ENCODE measurements at places on chromosomes 13 and 19. TPM values are rescaled to one million over a fixed set of nuclear protein-coding genes. Genes with fewer than 3 reads are reported as not detected.

ZIC2 gene
- total RNA-seq, result not detected

DNA sequence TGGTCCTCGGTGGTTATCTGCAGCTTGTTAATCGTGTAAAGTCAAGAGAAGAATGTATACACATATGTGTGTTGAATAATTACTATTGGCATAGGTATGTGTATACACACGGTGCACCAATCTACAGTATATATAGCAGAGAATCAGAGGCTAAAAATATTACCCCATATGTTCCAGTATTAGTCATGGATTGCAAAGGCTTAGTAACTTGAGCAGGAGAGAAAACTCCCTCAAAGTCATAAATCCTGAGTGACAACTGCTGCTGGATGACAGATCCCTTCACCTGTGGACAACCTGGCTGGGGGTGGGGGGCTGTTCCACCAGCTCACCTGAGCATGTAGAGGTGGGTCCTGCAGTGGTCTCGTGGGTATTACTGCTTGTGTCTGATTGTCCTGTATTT lies 185.0 kb downstream of the ZNF536 start:
- no peak for DNase-seq

DCUN1D2 gene
- total RNA-seq, result 9.7 TPM

GRCh38 chr13:75661443-75661842 lies 25.3 kb downstream of the LMO7 start:
- DNase-seq, result no peak

- DNase-seq, result no peak
Measured at GRCh38 chr19:2187159-2187558, 23.4 kb downstream of the DOT1L start.

DNA sequence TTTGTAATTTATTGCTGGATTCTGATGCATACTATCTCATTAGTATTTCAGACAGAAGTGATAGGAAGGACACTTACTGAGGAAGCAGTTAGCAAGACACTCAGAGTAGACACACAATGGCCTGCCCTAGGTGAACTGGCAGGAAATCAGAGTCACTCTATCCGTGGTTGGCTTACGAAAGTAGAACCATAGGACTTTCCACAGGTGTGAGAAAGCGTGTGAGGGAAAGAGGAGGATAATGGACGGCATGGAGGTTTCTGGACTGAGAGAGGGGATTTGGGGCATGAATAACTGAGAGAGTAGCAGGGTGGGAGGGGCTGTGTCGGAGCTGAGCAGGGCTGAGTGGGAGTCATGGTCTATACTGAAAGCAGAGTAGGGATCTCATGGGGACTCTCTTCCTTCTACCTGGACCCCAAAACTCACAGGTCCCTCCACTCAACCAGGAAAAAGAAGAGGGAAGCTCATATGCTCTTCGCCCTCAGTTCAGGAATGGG lies 18.7 kb upstream of the EID2 start:
- DNase-seq, result no peak

DNA sequence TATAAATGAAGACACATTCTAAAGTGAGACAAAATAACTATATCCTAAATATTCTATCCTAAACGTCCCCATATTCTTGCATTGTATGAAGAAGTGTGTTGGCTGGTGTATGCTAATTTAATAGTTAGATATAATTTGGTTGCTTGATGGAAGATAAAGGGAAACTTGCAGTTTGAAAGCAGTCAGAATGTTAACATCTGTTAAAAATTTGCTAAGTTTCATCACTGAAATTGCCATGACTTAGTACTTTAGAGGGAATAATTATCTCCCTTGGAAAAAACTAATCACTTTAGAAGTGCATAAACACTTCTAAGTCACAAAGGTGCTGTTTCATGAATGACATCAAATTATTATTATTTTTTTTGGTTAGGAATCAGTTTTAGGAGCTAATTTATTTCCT lies 61.6 kb downstream of the ITGBL1 start:
- no peak for DNase-seq

DNA sequence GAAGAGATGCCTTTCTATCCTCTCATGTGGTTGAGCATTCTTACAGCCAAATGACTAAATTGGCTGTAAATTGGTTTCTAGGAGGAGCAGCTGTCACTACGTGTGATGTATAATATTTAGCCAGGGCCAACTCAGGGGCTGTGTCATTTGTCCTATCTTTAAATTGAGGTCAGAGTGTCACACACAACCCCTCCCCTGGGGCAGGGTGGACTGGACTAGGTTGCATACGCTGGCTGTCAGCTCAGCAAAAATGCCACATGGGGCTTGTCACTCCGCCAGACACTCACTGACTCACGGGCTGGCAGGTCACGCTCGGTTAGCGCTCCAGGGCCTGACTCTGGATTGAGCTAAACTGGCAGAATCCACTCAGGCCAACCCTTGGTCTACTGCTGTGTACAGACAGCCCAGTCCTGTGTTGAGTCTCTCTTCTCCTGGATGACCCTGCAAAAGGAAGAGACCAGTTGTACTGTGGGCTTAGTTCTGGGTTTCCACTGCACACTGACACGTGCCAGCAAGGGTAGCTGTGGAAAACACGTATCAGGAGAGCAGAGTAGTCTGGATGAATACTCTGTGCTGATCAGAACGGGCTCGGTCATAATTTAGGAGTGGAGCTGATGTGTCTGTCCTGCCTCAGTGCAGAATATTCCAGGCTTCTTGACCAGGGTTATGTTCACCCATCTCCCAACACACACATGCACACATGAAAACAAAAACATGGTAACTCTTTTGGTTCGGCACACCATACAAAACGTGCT lies 29.1 kb downstream of the SHISA2 start:
- no peak for DNase-seq

NLRP4 gene
- total RNA-seq, result not detected

DNA sequence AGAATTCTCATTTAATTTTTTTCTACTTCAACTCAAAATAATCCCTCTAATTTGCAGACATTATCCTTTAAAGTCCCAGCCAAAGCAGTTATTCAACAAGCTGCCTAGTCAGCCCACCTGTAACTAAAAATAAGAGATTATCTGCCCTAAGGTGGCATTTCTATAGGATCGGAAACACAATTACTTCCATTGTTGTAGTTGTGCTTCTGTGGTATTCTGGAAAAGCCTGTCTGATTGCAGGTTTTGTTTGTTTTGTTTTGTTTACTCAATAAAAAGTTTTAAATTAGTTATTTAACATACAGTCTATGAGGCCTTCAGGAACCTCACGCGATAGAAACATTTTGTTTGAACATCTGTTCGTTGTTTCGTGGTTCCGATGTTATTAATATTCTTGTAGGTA lies 101.0 kb downstream of the ZIC5 start:
- no peak for DNase-seq

HIPK4 gene
- under 0.01 TPM for total RNA-seq

GRCh38 chr19:5150902-5151741 lies 182.2 kb downstream of the KDM4B start:
- no peak for DNase-seq

DNA sequence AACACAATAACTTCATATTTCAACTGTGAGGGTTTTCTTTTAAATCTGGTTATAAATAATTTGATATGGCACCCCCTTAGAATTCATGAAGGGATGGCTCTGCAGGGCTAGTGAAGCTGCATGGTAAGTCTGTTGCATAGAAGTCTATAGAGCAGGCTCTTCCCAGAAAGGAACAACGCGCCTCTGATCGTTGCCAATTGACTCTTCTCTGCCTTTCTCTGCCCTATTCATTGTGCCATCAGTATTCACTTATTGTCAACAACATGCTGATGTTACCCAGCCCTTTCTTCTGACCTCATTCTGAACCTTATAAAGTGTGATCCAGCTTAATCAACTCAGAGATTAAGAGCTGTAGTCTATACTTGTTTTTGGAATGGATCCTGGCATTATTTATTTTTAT lies 16.3 kb upstream of the DCT start:
- DNase-seq, result no peak

- DNase-seq, result no peak
Measured at GRCh38 chr13:88704600-88705275, 1033.6 kb downstream of the SLITRK5 start.

ZNF345 gene
- total RNA-seq, result 6.0 TPM

DNA sequence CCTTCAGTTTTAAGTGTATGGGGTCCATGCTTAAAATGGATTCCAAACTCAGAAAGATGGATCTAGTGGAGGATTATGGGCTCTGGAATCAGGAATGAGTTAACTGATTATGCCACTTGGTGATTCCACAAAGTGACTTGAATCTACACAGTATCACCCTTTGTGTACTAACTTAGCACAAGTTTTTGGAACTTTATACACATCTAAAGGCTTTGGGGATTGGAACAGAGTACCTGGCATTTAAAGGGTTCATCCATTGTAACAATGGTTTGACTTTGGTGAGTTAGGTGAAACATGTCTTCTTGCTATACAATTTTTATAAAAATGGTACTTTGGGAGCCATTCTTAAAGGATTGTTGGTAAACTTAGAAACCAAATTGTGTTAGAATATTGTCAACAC lies 1.1 kb downstream of the RPL21 start:
- DNase-seq, result no peak

GRCh38 chr19:39085392-39085791 lies 1.2 kb downstream of the ACP7 start:
- no peak for DNase-seq

DNA sequence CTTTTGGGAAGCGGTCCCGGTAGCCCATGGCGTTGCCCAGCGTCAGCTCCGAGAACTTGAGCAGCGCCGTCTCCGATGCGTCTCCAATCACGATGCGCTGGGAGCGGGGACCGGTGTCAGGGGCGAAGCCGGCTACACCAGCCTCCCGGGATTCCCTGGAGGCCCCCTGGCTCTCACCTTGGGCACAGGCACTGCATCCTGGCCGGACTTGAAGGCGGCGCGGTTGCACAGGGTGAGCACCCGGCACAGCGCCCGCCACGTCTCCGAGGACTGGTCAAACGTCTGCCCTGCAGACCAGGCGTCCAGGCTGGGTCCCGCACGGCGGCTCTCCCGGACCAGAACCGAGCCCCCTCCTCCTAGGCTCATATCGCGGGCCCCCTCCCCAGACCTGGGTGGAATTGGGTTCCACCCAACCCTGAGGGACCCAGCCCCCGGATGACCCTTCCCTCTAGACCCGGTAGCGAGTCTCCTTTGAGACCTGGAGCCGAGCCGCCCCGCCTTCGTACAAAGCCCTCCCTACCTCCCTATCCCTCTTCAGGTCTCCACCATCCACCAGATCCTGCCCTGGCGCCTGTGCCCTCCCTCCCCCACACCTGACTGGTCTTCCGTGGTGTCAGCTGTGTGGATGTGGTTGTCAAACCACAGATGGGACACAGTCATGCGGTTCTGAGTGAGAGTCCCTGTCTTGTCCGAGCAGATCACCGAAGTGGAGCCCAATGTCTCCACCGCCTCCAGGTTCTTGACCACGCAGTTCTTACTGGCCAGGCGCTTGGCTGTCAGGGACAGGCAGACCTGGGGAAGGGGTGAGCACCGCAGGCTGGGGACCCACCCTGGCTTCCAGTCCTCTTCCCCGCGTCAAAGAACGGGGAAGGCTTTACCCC lies 4.8 kb downstream of the ATP4A start:
- no peak for DNase-seq

DNA sequence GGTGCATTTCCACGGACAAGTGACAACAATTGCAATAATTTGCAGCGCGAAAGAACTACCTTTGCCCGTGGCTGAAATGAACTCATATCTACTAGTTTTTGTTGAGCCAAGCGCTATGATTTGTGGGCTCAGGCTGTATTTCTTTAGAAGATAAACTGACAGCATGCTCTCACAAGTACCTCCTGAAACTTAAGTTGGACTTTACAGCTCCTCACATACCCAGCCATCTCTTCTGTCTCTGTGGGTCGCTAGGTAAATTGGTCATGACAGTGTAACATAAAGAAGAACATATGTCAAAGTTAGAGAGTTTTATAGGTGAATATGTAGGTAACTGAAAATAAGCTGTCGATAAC lies 839 bp downstream of the COG6 start:
- DNase-seq, result peak; percentile 16

- no peak for DNase-seq
Measured at GRCh38 chr13:109517517-109517916, 268.9 kb downstream of the IRS2 start.

DNA sequence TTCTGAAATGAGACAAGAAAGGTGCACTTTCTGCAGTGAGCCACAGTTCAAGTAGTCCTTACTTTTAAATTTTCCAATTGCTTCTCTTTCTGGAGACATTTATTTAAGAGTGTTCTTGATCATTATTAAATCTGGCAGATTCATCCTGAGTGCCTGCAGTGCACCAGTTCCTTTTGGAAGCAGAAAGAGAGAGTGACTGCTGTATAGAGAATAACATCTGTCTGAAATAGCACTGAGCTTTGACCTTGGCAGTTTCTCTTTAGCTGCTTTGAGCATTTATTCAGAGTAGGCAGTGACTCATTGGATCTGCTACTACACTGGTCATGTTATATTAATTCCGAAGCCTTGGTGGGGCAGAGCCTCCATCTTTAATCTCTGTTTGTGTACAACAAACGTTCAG lies 1373.7 kb downstream of the PCDH9 start:
- DNase-seq, result peak; percentile 21

ELSPBP1 gene
- total RNA-seq, result not detected

GRCh38 chr19:18520848-18521691 lies 800 bp downstream of the ELL start:
- DNase-seq, result peak; percentile 53

DNA sequence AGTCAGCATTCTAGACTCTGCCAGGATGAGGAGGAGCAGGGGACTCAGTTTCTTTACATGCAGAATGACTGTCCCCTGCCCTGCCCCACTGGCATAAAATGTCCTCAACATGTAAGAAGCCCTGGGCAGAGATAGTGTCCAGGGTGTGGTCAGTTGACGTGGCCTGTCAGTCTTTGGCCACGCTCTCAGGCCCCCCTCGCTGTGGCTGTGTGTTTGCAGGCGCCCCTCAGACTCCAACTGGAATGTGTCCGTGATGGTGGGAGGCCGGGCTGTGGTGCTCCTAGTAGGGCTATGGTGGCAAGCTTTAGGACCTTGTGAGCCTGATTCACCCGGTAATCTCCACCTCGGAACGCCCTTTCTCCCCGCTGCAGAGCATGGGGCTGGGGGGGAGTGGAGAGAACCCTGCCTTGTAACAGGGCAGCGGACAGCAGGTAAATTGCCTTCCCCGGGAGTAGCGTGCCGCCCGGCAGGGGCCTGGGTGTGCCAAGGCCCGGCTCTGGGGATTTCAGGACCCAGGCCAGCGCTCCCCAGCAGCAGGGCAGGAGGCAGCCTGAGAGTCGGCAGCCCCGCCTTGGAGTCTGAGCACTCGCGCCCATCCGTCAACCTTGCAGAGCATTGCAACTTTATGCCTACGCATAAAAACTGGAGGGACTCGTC lies 62.3 kb downstream of the CHST8 start:
- peak; percentile 11 for DNase-seq

DNA sequence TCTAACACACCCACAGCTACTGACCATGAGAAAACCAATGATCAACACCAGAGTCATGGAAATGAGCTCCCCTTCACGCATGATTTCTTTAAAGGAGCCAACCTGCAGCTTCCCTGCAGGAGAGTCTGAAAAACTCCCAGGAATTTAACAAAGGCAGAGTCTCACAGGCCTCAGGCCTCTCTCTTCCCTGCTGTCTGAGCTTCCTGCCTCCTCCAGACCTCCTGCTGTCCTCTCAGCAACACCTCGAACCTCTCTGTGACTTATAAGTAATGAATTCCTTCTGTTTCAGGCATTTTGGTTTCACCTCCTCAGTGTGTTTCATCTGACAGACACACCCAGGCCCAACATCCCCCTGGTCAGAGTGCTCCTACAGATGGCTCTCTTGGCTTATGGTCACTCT lies 1044.4 kb downstream of the UQCRFS1 start:
- no peak for DNase-seq
